NAMALWA (cell line): ENCODE measurements at places on chromosomes 3 and 15.

DNA sequence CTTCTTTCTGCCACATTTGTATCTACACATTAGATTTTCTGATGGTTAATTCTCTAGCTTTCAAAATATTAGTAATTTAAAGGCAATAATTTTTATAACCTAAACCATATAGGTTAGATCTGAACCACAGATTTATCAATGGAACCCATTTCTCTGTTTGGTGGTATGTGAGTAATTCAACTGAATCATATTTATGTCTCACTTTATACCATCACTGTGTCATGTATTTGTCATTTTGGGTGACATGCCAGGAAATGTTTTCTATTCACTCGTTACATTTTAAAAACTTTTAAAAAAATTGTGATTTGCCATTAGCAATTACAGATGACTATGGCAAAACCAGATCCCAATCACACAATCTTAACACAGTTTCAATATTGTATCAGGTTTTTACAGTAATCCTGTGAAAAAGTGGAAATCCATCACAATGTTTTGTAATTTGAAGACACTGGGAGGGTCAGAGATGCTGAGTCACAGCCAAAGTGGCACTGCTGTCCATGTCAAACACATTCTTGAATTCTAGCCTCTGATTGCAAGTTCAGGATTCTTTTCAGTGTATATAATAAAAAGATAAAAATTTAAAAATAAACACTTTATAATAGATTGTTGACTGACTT lies 356.0 kb upstream of the RBMS3 start:
- no peak for DNase-seq

DNA sequence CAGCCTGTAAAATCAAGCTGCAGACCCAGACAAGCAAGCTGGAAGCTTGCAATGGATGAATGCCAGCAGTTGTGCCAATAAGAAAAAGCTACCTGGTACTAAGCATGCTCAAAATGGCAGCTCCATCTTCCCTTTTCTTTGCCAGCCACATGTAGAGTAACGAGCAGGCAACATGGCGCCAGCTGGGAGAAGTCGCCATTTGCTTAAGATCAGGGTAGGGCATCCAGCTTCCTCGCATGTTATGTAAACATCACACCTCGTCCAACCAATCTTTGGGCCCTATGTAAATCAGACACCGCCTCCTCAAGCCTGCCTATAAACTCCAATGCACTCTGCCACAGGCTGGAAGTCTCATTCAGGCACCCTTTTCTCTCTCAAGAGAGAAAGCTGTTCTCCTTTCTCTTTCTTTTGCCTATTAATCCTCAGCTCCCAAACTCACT lies 973.9 kb downstream of the FHIT start:
- no peak for DNase-seq

DNA sequence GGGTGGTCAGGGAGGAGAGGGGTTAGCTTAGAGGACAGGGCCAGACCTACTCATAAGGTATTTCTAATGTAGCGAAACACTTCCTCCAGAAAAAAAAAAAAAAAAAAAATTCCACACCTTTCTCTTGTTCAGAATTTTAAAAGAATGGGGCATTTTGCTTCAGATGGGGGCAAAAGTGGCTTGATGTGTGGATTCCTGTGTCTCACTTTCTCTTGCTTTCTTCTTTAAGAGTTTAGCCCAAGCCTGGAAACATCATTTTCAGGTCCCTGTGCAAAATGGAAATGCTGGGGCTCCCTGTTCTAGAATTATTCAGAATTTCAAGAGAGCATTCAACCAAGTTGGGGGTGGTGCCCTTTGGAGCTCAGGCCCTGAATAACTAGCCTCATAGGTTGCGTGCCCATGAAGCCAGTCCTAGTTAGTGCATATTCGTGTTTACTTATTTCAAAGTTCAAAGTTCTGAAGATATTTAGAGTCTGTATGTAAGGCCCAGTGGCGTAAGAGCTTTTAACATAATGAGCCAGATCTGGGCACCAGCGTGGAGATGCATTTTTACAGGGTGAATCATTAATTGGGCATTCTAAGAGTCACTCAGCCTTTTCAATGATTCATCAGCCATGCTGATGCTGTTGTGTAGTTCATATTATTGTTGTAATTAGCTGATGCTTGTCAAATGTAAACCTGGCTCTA lies 104.5 kb downstream of the RPLP1 start:
- no peak for DNase-seq

DNA sequence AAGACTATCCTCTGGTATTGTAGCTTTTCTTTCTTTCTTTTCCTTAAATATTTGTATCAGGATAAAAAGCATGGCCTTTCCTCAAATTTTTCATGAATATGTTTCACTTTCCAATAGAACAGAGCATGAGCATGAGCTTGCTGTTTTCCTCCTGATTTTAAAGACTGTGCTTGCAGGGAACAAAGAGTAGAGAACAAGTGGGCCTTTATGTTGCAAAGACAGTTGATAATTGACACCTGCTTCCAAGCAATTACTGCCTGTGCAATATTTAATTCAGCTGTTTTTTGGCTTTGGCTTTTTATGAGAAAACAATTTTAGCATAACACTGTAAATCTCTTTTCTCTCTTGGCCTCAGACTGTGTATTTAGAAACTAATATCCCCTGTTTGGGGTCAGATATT lies 263.6 kb upstream of the AZI2 start:
- DNase-seq, result no peak

- DNase-seq, result no peak
These were observed 9.3 kb downstream of the GRAMD1C start for GRCh38 chr3:113847664-113848461.
